ENCODE measurements at places on chromosomes 13 and 19.

GRCh38 chr19:50729894-50730293 is 6.7 kb downstream of the CLEC11A start:
- no peak for DNase-seq

DNA sequence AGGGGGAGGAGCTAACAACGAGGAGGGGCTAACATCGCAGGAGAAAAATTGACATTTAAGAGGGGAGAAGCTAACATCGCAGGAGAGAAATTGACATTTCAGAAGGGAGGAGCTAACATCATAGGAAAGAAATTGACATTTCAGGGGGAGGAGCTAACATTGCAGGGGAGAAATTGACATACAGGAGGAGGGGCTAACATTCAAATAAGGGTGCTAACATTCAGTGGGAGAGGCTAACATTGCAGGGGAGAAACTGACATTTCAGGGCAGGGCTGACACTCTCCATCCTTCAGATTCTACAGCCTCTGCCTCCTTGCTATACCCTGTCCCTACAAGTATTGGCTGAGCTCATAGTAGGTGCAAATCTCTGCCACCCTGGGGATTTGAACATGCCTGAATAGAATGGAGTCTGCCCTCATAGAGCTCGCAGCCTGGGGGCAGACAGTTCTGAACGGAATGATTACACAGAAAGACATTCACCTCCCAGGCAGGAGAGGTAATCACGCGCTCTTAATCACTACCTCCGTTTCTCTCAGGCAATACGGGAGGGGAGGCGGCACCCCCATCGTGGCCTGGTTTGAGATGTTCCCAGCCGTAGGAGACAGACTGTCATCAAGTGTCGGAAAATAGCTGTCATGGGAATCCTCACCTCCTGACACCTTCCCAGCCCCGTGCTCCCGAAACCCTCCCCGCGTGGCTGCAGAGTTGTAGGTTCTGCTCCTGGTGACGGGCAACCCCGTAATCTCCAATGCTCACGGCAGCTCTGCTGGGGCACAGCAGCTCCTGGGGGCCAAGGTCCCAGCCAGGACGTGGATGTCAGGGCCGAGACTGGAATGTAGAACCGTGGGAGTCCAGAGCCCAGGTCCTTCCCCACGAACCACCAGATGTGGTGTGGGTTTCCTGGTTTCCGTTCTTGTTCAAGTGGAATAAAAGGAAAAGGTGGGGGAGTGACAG is 9.5 kb downstream of the GPR32 start:
- DNase-seq = no peak

DNA sequence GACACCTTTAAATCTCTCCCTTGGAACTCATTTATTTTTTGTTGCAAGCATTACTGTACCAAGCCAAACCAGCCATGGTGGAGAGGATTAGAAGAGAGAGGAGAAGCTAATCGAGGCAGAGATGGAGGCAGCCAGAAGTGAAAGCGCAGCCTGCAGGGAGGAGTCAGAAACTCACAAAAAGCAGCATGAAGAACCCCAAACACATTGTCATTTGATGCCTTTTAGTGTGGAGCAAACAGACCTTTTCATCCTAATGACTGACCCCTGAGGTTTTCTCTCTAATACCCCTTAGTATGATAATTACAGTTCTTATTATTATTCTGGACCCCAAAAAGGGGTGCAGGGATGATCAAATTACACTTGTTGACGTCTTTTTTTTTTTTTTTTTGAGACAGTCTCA is 62.5 kb downstream of the TNFRSF19 start:
- no peak for DNase-seq

- no peak for DNase-seq
Measured at GRCh38 chr13:25286308-25286968, 850 bp downstream of the MTMR6 start.

GRCh38 chr13:113832631-113833030 is 31.2 kb downstream of the GAS6 start:
- DNase-seq = no peak
